ENCODE measurements at places on chromosomes 2 and 18.

- no peak for DNase-seq
Observed at GRCh38 chr18:28114472-28114871, 62.5 kb downstream of the CDH2 start.

DNA sequence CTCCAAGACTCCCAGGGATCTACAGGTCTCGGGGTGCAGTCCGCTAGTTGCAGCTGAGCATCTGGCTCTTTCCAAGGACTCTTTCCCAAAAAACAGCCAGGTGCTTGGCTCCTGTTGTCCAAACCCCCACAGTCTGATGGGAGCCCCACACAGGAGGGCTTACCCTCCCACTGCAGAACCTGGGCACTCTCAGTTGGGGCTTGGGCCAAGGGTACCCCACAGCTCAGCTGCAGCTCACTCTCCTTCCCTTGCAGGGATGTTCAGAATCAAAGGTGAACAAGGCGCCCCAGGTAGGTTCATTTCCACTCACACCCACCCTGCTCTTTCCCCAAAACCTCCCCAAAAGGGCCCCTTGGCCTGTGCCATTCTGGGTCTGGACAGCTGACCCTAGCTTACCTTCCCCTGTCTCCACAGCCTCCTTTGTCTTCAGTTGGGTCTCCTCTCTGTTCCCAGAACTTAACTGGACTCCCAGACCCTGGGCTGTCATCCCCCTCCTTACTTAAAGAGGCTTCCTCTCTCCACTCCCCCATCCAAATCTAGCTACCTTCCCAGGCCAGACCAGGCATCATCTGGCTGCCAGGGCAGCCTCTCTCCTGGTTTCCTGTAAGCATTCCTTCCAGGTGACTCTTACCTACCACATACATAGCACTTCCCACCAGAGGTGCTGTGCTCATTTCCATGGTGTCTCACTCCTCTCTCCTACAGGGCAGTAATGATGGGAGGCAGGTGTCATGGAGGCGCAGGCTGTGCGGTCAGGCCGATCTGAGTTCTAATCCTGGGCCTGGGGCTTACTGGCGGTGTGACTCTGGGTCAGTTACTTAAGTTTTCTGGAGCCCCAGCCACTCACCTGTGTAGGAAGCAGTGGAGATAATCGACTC lies 29.5 kb downstream of the MARCO start:
- no peak for DNase-seq

DNA sequence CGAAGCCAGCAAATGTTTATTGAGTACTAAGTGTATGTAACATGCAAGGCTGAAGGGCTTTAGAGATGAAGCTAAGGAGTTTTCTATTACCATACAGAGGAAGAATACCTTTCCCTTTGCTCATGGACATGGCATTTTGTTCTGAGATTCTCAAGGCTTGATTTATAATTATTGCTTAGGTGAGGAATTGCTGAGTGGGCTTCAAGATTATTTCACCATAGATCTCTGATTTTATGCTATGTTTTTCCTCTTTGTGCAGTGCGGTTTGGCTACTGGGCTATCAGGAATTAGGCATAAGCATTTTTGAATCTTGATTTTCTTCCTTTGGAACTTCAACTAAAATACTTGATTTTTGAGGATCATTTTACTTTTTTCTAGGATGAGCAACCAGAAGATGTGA lies 42.5 kb downstream of the VRK2 start:
- DNase-seq = no peak

DNA sequence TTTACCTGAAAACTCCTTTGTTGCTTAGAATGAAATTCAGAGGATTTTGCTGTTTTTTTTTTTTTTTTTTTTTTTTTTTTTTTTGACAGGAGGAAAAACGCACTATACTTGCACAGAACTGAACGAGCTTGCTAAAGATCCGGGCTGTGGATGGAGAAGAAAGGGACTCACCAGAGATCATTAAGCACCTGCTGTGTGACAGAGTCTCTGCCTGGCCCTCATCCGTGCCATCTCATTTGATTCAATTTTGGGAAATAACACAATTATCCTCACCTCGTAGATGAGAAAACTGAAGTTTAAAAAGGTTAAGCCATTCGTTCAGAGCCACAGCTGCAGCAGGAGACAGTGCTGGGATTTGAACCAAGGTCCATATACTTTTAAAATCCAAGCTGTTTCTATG lies 775.4 kb upstream of the ID2 start:
- DNase-seq = no peak

DNA sequence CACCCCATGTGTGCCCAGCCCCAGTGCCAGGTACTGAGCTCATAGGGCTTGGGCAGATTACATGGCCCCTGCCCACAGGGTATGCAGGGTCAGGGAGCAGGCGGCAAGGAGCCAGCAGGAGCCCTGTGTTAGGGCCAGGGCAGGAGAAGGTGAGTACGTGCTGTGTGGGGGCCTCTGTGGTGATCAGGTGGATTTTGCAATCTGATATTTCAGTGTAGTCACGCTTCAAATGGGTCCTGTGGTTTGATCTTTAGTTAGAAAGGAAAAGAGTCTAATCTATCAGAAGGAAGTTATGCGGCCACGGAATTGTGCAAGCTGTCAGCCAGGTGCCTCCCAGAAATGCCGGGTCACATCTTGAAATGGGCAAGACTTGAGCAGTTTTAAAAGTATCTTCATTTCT lies 13.9 kb downstream of the UBE2F start:
- no peak for DNase-seq

All from stimulated activated CD4-positive, alpha-beta T cell treated with anti-CD3 and anti-CD28 coated beads, Interleukin-12 subunit alpha, Interleukin-12 subunit beta, amount 100 ng/mL, for 4 hours (primary cell).